Brain (organoid and tissue), 16 donors: ENCODE measurements at places on chromosomes 5 and 9.

DNA sequence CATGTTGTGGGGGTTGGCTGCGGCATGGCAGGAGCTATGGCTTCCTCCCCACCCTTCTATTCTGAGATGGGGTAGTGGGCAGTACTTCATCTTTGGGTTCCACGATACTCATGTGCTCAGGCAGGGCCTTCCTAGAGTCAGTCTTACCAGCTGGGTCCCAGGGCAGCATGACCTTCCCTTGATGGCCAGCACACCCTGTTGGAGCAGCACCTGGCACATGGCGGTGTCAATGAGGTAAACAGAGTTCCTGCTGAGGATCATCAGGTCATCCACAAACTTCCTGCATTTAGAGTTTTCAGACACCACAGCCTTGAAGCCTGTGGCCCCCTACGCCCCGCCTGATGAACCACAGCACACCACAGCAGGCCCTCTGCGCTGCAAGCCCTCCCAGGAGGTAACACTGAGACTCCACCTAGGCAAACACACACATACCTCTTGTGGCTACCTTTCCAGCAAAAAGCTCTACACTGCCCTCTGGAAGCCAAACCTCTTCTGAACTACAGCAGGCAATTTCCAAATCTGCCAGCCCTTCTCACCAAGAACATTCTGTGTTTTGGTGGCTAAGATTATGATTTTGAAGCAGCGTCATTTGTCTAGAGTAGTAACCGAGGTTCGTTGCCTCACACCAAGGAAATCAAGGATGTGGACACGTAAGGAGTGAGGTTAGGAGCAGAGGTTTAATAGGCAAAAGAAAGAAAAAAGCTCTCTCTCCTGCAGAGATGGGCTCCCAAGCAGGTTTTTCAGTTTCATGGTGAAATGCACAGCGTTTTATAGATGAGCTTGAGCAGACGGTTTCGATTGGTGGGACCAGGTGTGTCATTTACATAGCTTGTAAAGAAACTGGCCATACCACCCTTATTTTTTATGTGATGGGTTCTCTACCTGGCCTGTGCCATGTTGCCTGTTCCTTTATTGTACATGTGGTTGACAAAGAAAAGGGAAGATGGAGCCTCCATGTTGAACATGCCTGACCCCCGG is 20.3 kb upstream of the TMEM174 start:
- DNase-seq = no peak

GRCh38 chr5:126846344-126846743 is 69.4 kb downstream of the LMNB1 start:
- no peak for DNase-seq

DNA sequence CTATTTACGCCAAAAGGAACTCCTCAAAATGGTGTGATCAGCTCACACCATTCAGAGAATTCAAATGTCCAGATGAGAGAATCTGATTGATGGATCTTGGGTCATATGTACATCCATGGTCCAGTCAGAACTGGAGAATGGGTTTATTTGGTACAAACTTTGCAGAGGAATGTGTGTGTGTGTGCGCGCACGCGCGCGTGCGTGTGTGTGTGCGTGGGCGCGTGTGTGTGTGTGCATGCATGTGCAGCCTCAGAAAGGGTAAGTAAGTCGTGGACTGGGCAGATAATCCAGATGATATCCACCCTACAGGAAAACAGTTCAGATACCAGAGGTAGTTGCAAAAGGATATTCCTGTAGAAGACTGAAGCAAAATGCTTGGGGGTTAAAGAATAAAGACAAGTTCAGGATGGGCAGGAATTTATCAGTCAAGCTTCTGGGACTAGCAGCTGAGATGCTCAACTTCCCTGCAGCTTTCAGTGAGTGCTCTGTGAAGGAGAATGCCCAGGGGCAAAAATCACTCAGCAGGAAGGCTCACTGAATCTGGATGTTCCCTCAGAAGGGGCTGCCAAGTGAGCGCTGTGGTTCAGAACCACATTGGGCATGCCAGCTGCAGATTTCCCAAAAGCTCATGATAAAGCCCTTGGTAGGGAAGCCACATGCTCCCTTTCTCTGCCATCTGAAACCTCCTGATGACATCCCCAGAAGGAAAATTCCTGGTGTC is 440.5 kb upstream of the SGCD start:
- no peak for DNase-seq

DNA sequence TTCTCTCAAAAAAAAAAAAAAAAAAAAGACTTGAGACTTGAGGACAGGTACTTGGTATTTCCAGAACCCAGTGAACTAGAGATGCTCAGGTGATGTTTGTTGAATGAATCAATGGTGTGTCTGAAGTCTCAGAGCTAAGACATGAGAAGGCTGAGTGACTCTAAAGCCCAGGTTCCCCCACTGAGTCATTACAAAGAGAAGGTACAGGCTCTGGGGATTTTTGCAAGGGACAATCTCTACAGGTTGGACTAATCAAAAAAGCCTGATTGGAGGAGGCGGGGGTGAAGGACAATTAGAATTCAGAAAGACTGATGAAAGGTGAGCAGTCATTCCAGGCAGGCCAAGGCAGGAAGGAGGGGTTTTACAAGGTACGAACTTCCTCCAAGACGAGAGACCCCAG is 8.2 kb upstream of the FABP6 start:
- DNase-seq = no peak

DNA sequence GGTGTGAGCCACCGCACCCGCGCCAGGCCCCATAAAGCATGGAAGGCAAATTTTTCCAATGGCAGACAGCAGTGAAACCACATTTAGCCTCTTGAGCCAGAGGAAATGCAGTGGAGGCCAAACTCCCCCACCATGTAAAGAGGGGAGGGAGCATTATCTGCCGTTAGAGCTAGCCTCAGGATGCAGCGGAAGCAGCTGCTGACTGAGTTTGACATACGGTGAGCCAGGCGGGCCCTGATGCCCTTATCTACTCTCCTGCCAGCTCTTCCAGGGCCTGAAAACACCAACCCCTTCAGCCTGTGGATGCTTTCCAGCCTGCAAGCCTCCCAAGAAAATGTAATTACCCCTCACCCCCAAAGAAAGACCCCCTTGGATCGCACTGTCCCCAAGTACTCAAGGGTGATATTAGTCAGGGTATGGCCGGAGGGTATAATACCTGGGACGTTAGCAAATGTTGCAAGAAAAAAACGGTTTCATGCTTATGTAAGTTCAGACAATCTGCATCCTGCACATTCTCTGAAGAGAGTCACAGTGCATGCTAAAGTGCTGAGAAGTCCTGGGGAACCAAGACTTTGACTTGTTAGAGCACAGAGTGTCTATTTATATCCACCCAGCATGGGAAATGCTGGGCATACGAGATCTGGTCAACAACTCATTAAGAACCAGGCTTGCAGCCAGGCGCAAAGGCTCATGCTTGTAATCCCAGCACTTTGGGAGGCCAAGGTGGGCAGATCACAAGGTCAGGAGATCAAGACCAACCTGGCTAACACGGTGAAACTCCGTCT is 11.3 kb upstream of the GGTA1 start:
- DNase-seq = no peak

DNA sequence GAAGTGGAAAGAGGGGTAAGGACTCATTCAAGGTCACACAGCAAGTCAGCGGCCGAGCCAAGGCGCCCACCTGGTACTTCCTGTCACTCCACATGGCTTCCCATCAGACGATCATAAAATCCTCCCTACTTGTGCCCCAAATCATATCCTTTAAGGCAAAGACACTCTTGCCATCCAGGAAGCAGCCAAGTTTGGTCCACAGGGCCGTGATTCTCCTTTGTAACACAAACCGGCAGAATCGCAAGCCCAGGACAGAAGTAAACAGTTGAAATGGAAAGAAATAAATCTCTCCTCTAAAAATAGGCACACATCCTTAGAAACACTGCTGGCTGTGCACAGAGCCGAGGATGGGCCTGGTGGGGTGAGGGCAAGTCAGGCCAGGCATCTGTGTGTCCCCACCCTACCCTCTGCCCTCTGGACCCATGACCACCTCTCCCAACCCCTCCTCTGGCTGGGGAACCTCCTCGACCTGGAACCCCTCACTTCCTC is 30.5 kb downstream of the TMOD1 start:
- DNase-seq = no peak

DNA sequence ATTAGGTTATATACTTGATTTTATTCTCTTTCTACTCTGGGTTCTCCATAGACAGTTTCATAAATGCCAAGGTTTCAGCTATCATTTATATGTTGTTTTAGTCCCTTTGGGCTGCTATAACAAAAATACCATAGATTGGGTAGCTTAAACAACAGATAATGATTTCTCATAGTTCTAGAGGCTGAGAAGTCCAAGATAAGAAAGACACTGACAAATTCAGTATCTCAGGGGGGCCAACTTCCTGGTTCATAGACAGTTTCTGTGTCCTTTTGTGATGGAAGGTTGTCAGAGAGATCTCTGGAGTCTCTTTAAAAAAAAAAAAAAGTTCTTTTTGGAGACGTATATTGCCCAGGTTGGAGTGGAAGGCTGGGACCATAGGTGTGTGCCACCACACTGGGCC is 113.3 kb downstream of the SCAMP1 start:
- no peak for DNase-seq

DNA sequence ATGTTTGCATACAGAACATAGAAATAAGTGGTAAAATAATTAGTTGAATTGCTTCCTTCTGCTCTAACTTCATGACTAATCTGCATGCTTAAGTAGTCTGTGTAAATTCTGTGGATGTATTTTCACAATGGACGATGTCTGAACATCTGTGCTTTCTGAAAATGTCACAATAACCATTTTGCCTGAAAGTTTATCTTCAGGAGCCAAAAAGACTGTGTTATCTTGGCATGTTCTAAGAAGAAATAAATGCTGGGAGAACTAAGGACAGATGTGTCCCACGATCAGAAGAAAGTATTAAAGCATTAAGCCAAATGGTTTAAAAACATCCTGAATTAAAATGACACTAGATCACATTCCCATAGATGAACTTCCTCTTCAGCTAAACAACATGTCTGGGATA is 397.6 kb downstream of the SPOCK1 start:
- no peak for DNase-seq

- DNase-seq = no peak
Measured at GRCh38 chr5:61084658-61085057, 77.6 kb downstream of the SMIM15 start.

DNA sequence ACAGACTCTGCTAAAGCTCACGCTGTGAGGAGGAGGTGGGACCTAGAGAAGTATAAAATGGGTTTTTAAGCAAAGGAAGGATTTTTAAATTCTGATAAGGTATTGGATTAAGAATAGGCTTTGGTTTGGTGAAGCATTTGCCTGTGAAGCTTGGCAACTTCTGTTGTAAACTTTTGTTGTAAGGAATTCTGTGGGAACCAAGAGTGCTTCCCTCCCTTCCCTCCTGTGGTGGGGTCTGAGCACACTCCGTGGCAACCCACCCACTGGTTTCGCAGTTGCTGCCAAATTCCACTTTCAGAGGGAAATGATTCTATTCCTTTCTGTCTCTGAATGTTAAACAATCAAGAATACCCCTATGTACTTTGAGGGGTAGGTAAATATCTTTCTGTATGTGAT is 28.6 kb upstream of the GTF2H2C start:
- DNase-seq = peak; percentile 5

DNA sequence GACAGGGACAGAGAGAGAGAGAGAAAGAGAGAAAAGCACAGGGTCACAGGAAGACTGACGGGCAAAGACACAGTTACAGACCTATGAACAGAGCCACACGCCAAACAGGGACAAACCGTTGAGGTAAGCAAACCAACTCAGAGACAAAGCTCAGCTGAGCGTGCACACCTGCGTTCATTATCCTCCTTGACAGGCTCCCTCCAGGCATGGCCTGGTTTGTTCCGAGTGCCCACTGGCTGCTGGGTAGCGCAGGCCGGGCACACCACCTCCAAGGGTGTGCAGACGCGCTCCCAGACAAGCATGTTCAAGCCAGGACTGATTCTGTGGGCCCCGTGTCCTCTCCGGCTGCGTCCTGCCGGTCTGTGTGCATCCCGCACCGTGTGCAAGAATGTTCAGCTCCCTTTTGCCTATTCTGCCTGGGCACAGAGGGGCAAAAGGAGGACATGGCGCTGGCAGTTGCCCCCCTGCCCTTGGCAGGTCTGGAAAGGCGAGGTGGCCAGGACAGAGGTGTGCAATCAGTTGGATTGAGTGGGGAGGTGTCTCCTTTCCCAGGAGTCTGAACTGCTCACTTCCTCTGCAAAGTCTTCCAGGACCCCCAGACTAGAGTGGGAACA is 467 bp upstream of the SMIM32 start:
- no peak for DNase-seq

- DNase-seq = no peak
Measured at GRCh38 chr9:27193886-27194285, 84.9 kb downstream of the TEK start.

GRCh38 chr5:169197343-169197742 is 103.6 kb downstream of the SLIT3 start:
- no peak for DNase-seq

DNA sequence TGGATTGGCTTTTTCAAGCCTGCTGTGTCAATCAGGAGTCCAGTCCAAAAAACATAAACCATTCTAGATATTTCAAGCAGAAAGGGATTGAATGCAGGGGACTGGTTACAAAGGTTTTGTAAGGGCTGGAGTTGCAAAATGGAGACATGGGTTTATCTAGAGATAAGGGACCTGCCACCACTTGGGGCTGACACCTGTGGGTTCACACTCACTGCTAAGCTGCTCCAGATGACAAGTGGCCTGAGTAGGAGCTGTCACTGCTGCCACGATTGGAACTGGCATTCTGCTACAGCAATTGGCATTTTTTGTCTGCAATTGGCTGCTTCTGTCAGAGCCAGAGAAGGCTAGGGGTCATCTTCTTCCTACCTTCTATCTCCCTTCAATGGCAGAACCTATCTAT is 66.3 kb upstream of the ZFR start:
- DNase-seq = no peak

GRCh38 chr9:100939636-100940035 is 88.9 kb upstream of the PLPPR1 start:
- DNase-seq = no peak
